ENCODE measurements at places on chromosomes 4 and X.

DNA sequence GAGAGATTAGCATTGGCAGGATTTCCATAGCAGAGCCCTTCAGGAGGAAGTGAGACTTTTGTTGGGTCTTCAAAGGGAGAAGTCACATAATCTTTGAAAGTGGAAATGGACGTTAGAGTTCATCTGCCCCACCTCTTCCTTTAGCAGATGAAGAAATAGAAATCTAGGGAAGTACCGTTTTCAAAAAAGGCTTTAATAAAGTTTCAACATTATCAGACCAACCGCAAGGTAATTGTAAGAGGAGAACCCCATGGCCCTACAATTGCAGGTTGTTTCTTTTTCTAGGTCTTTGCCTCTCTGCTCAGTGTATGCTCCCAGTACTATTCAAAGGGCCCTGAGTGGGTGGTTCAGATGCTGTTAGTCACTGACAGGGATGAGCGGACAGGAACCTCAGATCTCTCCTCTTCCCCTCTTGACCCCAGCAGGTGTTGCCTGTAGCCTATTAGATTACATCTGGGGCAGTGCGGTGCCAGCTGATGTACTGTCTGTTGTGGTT, 48.6 kb upstream of the AP1S2 start:
- DNase-seq, result peak; percentile 5

- DNase-seq, result no peak
These were observed 542.3 kb upstream of the ADGRL3 start for GRCh38 chr4:60657807-60658206.

GRCh38 chr4:133483600-133484246, 334.6 kb downstream of the PCDH10 start:
- DNase-seq, result no peak

DNA sequence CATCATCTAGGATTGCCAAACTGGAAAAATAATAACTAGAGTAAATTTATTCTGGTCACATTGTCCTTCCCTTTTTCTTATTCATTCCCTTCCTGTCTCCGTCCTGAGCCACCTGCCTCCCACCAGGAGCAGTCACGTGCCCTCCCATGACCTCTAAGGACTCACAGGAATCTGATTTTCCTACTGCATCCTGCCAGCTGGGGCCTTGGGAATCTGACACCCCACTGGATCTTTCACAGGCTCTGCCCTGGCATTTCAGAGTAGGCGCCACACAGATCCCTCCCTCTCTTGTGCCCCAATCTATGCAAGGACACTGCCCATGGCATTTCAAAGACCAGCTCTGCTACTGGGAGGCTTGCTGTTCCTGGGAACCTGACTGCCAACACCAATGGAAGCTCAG, 520.5 kb downstream of the PPARGC1A start:
- no peak for DNase-seq

DNA sequence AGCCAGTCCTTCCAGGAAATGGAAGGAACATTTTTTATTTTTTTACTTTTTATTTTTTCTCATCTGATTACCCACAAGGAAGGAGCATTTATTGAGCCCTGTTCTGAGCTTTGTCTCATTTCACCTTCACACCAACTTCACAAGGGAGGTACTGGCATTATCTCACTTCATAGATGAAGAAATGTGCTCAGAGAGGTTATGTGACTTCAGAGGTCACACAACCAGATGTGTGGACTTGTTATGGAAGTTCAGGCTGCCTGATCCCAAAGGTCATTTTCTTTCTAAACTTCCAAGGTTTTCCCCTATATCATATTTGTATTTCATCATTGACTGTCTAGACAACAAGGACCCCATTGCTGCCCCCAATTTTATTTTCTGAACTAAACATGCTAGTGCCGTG, 160.3 kb downstream of the DCLK2 start:
- DNase-seq, result no peak

GRCh38 chrX:1719270-1719669, 104.4 kb downstream of the ASMT start:
- no peak for DNase-seq

DNA sequence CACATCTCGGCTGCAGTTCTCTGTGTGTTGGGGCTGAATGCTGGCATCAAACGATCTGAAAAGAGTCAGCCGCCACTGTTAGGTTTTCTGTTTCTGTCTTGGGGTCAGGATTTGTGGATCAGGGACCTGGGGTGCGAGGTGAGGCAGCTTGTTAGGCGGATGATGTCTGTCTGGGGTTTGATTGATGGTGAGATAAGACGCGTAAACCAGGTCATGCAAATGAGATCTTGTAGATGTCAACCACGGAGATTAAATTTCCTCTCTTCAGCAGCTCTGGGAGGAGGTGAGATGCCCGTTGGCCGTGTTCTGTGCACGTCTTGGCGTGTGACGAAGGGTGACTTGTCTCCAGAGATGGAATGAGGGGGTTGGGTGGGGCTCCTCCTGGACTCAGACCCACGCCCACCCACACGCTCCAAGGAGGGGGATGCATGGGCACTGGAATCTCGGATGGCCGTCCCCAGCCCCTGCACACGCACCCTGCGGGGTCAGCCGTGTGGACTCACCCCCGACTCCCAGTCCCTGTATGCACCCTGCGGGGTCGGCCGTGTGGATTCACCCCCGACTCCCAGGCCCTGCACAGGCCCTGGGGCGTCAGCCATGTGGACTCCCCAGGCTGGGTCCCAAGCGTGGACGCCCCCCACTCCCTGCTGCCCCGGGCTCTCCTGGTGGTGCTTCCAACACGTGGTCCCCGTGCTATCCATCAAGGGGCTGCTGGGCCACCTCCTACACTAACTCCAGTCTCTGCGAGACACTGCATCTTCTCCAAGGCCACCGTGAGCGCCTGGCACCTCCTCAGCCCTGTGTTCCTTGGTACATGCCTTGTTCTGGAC, 16.0 kb upstream of the UVSSA start:
- DNase-seq, result no peak

GRCh38 chr4:39062094-39062769, at the start of gene KLHL5:
KLHL5 (plus strand) TSS chr4:39062232; CDS start chr4:39062653, 421 bp downstream.
- no peak for DNase-seq

DNA sequence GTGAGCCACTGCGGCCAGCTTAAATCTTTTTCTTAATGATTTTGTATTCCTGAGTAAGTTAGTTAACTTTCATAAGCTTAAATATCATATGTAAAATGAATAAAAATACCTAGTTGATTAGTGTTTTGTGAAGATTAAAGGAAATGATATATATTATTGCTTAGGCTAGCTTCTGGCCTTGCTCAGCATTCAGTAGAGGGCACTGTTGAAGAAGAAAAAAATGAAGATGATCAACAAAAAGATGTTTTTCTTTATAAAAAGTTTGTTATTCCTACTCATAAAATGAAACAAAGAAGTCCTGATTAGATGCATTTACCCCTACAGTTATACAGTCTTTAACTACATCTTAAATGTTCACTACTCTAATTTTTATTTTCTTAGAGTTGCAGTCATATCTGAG, 797.7 kb downstream of the RAPGEF2 start:
- no peak for DNase-seq

DNA sequence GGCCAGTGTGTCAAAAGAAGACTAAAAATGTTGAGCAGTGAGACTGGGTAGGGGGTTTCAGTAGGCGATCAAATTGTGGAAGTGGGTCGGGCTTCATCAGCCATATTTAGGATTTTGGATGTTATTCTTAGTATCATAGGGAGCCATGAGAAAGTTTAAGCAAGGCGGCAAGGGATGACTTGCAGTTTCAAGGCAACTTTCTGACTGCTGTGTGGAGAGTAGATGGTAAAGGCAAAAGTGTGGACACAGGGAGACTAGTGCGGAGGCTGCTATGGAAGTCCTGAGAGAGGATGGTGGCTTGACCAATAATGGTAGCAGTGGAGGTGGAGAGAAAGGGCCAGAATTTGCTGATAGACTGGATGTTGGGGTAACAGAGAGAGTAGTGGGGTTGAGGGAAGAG, 15.4 kb downstream of the GK start:
- no peak for DNase-seq

Measured in NCI-H510A (cell line).